ENCODE measurements at places on chromosomes 13 and 19. TPM values are rescaled to one million over a fixed set of nuclear protein-coding genes. Genes with fewer than 3 reads are reported as not detected.

- no peak for DNase-seq
Observed at GRCh38 chr13:48405875-48406274, 7.0 kb downstream of the LPAR6 start.

- no peak for DNase-seq
Observed at GRCh38 chr13:21218351-21219035, 42.0 kb downstream of the MRPL57 start.

The PLK5 gene
- not detected for total RNA-seq

GRCh38 chr13:95176611-95177259 is 124.5 kb downstream of the ABCC4 start:
- DNase-seq: no peak

The TMEM38A gene
- total RNA-seq: 2.1 TPM

The CCDC194 gene
- total RNA-seq: 0.56 TPM

The NLRP13 gene
- total RNA-seq: not detected

GRCh38 chr13:66992183-66992582 is 238.0 kb downstream of the PCDH9 start:
- no peak for DNase-seq

The DCAF15 gene
- 7.8 TPM for total RNA-seq

The FFAR1 gene
- 2.8 TPM for total RNA-seq

- DNase-seq: no peak
Observed at GRCh38 chr13:79675931-79676660, 195.1 kb downstream of the NDFIP2 start.

DNA sequence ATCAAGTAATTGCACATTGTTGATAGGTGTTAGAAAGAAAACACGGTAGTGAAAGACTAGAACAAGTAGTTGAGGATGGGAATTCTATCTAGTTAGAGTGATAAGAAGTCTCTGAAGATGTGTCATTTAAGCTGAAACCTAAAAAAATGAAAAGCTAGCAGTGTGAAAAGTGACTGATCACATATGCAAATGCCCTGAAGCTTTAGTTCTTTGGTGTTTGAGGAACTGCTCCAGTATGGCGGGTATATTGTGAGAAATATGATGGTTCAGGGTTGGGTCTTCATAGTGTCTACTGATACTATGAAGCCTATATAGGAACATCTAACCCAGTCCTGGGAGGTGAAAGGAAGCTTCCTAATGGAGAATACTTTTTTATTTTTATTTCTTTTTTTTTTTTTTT is 45.0 kb downstream of the GPALPP1 start:
- DNase-seq: no peak

- DNase-seq: no peak
Observed at GRCh38 chr13:52670726-52671125, 18.1 kb downstream of the SUGT1 start.

The VSTM2B gene
- total RNA-seq: not detected

DNA sequence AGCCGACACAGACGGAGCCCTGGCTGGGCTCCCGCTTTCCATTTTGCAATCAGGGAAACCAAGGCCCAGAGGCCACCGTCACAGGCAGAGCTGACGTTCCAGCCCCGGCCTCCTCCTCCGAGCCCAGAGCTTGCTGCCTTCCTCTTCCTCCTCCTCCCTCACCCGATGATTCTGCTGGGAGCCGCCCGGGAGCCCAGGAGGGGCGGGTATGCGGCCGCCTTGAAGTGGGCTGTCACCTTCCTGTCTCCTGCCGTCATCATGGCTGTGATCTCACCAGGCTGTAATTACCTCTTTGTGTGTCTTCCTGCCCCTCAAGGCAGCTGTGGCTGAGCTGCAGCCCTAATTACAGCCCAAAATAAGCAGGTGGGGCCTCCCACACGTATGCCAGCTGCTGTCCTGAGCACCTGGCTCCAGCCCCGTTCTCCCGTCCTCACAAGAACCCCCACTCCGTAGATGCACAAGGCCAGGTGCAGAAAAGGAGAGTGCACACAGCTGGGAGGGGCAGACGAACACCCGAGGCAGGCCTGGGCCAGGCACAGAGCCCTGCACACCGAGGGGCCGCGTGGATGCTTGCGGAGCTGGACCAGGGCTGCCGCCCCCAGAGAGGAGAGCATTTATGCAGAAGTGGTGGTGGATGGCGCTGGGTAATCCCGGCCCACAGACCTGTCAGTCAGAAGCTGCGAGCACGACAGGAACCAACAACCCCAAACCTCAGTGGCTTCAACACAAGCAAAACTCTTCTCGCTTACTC is 4.0 kb downstream of the TPGS1 start:
- no peak for DNase-seq

- DNase-seq: no peak
Observed at GRCh38 chr13:39998166-39998565, 342.7 kb downstream of the COG6 start.

The CLEC17A gene
- total RNA-seq: 0.09 TPM

DNA sequence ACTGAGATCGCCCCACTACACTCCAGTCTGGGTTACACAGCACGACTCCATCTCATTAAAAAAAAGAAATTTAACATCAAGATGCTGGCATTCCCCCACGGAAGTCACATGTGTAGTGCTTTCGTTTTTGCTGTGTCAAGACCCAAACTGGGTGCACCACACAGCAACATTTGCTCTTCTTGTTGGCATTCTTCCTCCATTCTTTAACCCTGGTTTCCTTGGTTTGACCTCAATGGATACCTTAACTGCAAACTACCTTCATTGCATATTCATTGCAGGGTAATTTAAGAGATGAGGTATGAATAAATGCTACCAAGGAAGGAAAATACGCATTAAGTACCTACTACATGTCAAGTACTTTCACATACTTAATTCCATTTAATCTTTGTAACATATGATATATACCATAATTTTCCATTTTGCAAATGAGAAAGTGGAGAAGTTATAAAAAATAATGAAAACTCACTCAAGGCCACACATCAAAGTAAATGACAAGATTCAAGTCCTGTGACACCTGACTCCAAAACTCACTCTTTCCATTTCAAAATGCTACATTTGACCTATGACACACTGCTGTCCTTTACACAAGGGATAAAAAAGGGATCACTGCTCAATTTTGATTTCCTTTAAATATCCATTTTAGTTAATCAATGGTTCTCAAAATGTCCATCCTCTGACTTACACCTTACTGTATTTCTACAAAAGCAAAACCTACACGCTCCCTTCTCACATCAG is 59.2 kb downstream of the STK24 start:
- no peak for DNase-seq

DNA sequence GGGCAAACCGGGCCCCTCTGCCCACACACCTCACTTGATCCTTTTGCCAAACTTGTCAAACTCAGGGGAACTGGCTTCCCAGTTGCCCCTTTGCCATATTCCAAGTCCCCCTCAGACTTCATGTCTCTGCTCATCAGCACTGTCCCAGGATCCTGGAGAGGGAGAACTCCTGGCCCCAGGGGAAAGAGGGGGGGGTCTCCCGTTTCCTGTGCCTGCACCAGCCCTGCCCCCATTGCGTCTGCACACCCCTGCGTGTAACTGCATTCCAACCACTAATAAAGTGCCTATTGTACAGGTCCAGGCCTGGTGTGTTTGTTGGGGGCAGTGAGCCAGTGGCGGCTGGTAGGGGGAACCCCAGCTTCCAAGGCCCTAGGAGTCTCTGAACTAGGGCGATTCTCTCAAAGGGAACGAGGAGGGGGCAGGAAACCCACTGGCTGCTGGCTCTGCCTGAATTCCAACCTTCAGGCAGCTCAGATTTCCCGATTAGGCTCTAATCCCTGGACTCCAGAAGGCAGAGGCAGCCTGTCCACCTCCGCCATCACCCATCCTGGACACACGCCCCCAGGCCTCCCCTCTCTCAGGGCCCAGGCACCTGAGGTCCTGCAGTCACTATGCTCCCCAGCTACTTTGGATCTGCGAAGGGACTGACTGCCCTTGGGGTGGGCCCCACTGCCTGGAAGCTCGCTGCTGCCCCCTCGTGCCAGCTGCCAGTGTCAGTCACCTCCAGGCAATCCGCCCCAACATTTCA is 9.7 kb upstream of the ILF3 start:
- peak; percentile 79 for DNase-seq

The OR7D4 gene
- not detected for total RNA-seq

The ZNF528 gene
- 8.1 TPM for total RNA-seq

- DNase-seq: no peak
Observed at GRCh38 chr13:53198017-53198416, 169.4 kb downstream of the OLFM4 start.

The SLITRK5 gene
- 0.23 TPM for total RNA-seq

DNA sequence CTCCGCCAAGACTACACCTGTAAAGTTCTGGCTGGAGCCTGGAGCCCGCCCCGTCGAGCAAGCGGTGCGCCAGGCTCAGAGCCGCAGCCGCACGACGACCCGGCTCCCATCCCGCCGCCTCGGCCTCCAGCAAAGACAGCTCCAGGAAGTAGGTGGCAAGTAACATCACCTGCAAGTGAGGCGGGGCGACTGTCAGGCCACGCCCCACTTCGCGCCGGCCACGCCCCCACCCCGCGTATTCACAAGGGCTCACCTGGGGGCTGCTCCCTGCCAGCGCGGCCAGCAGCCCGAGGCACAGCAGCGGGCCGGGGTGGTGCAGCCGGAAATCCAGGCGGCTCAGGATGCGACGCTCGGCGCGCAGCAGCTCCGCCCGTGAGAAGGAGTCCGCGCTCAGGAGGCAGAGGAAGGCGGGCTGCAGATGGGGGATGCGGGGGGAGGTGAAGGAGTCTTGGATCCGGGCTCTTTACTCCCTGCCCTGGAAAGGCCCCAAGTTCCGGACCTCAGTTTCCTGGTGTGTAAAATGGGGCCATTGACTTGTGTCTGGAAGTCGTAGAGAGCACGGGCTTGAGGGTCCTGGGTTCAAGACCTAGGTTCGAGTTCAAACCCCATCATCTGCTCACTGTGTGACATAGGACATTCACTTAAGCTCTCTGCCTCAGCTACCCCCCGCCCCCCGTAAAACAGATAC is 3.2 kb downstream of the CCNP start:
- no peak for DNase-seq

DNA sequence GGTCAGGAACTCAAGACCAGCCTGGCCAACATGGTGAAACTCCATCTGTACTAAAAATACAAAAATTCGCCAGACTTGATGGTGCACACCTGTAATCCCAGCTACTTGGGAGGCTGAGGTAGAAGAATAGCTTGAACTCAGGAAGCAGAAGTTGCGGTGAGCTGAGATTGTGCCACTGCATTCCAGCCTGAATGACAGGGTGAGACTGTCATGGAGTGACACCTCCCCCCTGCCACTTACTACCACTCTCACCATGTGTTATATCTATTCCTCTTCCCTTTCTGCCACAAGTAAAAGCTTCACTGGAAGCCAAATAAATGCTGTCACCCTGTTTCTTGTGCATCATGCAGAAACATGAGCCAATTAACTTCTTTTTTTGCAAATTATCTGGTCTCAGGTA is 10.6 kb upstream of the CEACAM4 start:
- DNase-seq: no peak

DNA sequence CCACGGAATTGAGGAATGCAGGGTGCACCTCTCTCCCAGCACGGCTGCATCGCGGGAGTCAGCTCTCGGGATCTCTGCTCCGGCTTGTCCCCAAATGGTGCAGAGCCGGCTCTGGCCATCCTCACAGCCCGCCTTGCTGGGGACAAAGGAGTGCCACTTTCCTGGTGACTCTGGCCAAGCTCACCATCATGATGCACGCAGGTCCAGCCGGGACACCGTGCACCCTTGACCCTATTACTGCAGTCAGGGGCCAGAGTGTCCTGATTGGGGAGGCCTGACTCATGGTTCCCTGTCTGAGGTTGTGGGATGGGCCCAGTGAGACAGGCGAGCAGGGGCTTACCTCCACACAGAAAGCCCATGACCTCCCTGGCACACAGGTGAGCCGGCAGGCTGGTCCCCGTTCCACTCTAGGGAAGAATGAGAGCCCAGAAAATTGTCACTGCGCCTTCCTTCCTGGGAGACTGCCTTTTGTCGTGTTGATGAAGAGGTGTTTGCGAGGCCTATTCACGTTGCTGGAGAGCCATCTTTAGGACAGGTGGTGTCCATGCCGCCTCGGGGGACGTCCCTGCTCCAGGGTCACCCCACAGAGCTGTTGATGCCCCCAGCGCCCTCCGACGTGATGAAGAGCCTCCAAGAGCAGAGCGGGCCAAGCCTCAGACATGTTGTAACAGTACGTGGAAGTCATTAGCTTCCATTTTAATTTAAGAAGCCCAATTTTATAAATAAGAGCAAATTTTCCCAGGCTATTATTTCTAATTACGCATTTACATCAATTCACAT is 18.5 kb upstream of the VSTM2B start:
- no peak for DNase-seq

The NOVA2 gene
- 1.5 TPM for total RNA-seq

- DNase-seq: no peak
Observed at GRCh38 chr13:107076801-107077200, 508.9 kb upstream of the ARGLU1 start.

- no peak for DNase-seq
Observed at GRCh38 chr13:40438022-40438680, 228.3 kb downstream of the FOXO1 start.

The OR7D2 gene
- total RNA-seq: not detected

DNA sequence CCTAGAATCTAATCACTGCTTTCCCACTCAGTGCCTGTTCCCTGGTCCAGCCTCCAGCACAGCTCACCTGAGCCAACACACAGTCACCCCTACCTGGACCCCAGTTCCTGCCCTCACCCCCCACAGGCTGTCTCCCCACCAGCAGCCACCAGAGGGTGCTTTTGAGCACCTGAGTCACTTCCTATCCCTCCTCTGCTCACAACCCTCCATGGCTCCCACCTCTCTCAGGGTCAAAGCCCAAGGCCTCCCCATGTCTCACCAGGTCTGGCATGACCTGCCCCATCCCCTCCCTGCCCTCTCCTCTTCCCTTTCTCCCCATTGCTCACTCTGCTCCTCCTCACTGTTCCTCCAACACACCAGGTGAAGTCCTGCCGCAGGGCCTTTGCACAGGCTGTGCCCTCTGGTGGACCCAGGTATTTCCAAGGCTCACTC is 7.1 kb upstream of the DPP9 start:
- DNase-seq: no peak

DNA sequence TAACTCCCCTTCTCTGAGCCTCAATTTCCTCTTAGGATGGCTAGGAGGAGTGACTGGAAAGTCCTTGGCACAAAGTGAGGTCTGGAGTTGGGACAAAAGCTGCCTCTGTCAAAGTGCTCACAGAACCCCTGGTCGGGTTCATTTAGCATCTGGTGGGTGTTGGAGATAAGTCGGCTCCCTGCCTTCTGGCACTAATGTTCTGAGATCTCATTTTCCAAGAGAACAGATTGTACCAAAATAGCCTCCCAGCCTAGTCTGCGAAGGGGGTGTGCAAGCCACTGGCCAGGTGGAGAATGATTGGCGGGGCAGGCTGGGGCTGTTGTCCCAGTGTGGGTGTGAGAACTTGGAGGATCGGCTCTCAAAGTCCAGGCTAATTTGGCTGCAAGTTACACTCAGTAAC is 20.7 kb upstream of the NWD1 start:
- DNase-seq: no peak
